Activated naive CD4-positive, alpha-beta T cell treated with anti-CD3 and anti-CD28 coated beads, Interleukin-2, amount 50 U/mL, for 72 hours (primary cell): ENCODE measurements at places on chromosomes 7 and 10. TPM values are rescaled to one million over a fixed set of nuclear protein-coding genes. Genes with fewer than 3 reads are reported as not detected.

STK31 gene
- 0.18 TPM for total RNA-seq

INHBA gene
- total RNA-seq = 0.77 TPM

MSMB gene
- not detected for total RNA-seq

KLHDC10 gene
- 14.9 TPM for total RNA-seq

NUTM2D gene
- 1.4 TPM for total RNA-seq
